ENCODE measurements at places on chromosomes 3 and 15. TPM values are rescaled to one million over a fixed set of nuclear protein-coding genes. Genes with fewer than 3 reads are reported as not detected.

GREM1 gene
- total RNA-seq = 1.6 TPM

LDHAL6B gene
- not detected for total RNA-seq

MEGF11 gene
- not detected for total RNA-seq

- H3K36me3 ChIP-seq = peaks cover 7% of the 10 kb centered on the region
- peak overlapping the region; percentile 73 for H3K27ac ChIP-seq
- peaks cover 16% of the 10 kb centered on the region for H3K4me1 ChIP-seq
- H3K4me3 ChIP-seq = no peak overlapping the region
- no peaks in the 10 kb centered on the region for H3K27me3 ChIP-seq
Measured at GRCh38 chr3:136929977-136930670, 27.7 kb upstream of the IL20RB start.

- no peaks in the 10 kb centered on the region for H3K27me3 ChIP-seq
- H3K4me3 ChIP-seq = no peak overlapping the region
- H3K4me1 ChIP-seq = no peaks in the 10 kb centered on the region
- H3K36me3 ChIP-seq = no peaks in the 10 kb centered on the region
Measured at GRCh38 chr15:53384417-53384816, 375.0 kb downstream of the WDR72 start.

DNA sequence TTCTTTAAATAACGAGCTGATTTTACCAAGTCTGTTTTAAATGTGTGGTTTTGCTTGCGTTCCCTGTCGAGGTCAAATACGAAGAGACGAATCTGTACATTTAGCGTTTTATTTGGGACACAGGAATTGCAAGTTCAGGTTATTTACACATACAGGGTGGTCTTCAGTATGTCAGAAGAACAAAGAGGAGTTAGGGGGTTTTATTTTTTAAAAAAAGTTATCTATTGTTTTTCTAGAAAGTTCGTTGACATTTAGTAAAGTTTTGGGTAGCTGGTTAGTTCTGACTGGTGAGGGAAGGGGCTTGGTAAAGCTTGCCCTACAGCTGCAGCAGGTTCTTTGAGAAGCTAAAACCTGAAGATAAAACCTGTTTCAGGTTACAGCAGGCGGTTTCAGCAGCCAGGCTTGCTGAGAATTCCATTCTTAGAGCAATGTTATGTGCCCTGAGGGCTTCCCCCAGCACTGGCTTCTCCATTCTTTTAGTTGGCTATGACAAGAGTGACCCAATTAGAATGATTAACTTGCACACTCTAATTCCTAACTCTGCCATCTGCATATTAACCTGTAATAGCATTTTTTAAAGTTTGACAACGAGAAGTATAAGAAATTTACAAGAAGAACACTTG is 815 bp upstream of the ZNF280D start:
- H3K4me3 ChIP-seq = no peak overlapping the region
- H3K27me3 ChIP-seq = no peaks in the 10 kb centered on the region
- DNase-seq = no peak
- no peaks in the 10 kb centered on the region for H3K36me3 ChIP-seq
- peaks cover 25% of the 10 kb centered on the region for H3K4me1 ChIP-seq
- H3K27ac ChIP-seq = no peak overlapping the region

DNA sequence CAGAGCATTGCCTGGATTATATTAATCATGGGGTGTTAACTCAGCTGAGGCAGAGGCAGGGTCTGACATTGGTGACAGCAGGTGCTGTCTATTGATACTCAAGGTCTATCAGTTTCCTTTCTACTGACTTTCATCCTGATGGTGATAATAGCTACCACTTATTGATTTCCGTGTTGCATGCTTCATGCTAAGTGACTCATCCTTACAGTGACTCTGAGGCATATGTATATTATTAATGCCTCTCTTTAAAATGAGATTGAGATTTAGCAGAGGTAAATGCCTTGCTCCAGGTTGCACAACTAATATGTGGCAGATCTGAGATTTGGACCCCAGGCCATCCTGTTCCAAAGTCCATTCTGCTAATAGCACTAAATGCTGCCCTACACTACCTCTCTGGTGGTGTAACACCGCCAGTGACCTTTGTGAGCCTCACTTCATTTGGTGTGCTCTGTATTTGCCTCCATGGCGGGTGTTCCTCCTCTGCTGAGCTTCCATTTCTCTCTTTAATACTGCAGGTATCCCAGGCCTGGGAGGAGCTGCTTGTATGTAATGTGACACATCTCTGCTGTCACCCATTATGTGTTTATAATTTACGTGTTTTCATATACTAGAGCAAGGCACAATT is 50.4 kb downstream of the GPR171 start:
- H3K27ac ChIP-seq = no peak overlapping the region
- no peaks in the 10 kb centered on the region for H3K4me1 ChIP-seq
- no peak overlapping the region for H3K4me3 ChIP-seq
- no peak for DNase-seq
- H3K36me3 ChIP-seq = no peaks in the 10 kb centered on the region

DNA sequence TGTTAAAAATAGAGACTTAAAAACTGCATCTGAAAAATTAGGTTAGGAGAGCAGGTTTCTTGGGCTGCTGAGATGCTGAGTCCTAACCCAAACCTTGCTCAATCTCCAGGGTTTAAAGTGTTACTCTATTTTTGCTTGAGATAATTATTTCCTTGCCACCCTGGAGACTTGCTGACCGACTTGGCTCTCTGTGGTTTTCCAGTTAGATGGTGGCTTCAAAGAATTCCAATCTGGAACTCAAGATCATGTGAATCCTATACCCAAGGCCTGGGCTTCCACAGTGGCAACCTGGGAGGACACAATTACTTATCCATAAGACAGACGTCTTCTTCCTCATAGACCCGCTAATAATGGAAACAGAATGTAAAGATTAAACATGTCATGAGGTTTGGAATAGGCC is 47.7 kb downstream of the SUMF1 start:
- peaks cover 52% of the 10 kb centered on the region for H3K4me1 ChIP-seq
- no peaks in the 10 kb centered on the region for H3K27me3 ChIP-seq
- no peak overlapping the region for H3K27ac ChIP-seq
- 0 out of 2 replicates have a peak, but pooled peaks cover 4% of the 10 kb centered on the region for H3K36me3 ChIP-seq
- no peak overlapping the region for H3K4me3 ChIP-seq

- no peaks in the 10 kb centered on the region for H3K36me3 ChIP-seq
- H3K27ac ChIP-seq = no peak overlapping the region
- no peak overlapping the region for H3K4me3 ChIP-seq
- no peak for DNase-seq
- H3K27me3 ChIP-seq = no peaks in the 10 kb centered on the region
Measured at GRCh38 chr3:35601959-35602358, 37.4 kb upstream of the ARPP21 start.

GRCh38 chr3:11605398-11605797 is 38.3 kb downstream of the VGLL4 start:
- H3K36me3 ChIP-seq = peaks cover 2% of the 10 kb centered on the region
- DNase-seq = no peak
- no peak overlapping the region for H3K4me3 ChIP-seq
- peaks cover 34% of the 10 kb centered on the region for H3K4me1 ChIP-seq
- no peak overlapping the region for H3K27ac ChIP-seq

GRCh38 chr3:18086078-18086477 is 339.1 kb downstream of the SATB1 start:
- DNase-seq = no peak
- H3K4me3 ChIP-seq = no peak overlapping the region
- H3K27me3 ChIP-seq = no peaks in the 10 kb centered on the region
- H3K4me1 ChIP-seq = peaks cover 4% of the 10 kb centered on the region
- no peak overlapping the region for H3K27ac ChIP-seq

RGMA gene
- total RNA-seq = 2.5 TPM

DNA sequence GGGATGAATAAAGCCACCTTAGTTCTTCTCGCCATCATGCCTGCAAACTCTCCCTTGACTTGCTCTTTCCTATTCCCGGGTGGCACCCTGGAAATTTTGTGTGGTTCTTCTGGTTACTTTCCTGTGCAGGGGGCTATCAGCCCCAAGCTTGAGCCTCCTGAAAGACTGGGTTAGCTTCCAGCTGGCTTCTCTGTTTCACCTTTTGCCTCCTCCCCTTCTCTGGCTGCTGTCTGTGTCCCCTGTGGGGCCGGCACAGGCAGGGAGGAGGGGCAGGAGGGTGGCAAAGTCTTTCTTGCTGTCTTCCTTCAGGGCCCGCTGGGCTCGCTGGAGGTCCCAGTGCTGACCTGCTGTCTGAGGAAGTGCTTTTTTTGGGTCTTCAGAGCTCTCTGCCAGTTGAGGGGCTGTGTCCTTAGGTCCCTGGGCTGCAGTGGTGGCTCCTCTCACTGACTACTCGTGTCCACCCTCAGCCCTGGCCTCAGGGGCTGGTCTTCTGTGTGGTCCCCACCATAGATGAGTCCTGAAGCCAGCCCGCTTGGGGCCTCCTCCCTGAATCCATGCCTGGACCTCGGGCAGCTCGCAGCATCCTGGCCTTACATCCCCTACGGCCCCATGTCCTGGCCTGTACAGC is 196.5 kb downstream of the KLF13 start:
- H3K4me1 ChIP-seq = no peaks in the 10 kb centered on the region

DNA sequence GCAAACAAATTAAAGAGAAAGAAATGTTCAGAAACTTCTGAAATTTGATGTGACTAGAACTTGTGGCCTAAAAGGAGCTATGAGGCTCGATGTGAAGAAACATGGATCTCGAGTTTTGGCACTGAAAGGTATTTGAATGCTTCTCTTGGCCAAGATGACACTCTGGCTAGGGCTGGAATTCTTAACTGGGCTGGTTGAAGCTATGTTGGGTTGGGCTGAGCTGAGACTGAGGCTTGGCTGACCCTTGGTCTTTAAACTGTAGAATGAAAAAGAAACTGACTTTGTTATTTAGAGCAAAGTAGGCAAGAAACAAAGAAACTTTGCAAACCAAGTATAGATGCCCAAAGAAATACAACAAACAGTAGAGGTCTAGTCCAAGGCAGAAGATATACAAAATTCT is 28.1 kb upstream of the CLDN16 start:
- H3K4me3 ChIP-seq = no peak overlapping the region
- no peak for DNase-seq
- H3K27me3 ChIP-seq = no peaks in the 10 kb centered on the region
- H3K36me3 ChIP-seq = no peaks in the 10 kb centered on the region

DNA sequence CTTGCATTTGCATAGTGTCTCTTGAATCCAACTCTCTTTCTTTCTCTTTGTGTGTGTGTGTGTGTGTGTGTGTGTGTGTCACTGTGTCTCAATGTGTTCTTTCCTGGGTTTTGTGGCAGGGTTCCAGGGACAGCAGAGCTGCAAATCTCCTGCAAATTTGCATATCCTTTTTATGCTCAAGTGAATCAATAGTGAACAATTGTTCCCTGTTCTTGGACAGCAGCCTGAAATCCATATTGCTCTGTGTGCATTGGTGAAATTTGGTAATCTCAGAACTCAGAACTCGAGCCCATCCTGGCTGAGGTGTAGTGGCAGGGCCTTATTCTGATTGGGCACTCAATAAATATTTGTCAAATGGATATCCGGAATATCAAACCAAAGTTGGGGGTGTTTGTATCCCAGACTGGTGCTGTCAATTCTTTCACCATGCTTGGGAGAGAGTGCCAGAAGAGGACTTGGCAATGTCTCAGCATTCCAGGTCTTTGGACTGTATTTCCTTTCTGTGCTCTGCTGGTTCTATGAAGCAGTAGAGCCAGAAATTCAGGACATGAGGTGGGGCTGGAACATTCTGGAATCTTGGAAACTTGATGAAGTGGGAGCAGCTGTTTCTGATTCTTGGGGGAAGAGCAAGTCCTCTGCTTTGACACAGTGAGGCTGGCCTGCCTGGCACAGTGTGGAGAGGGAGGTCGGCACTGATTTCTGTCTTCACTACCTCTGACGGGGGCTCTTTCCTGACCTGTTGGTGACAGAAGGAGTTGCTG is 380.6 kb upstream of the C2CD4B start:
- no peaks in the 10 kb centered on the region for H3K27me3 ChIP-seq
- H3K4me3 ChIP-seq = no peak overlapping the region
- H3K4me1 ChIP-seq = no peaks in the 10 kb centered on the region
- H3K36me3 ChIP-seq = no peaks in the 10 kb centered on the region

SPINT1 gene
- 177 TPM for total RNA-seq

CATSPER2 gene
- 4.0 TPM for total RNA-seq
